ENCODE measurements at places on chromosomes 12 and 14.

DNA sequence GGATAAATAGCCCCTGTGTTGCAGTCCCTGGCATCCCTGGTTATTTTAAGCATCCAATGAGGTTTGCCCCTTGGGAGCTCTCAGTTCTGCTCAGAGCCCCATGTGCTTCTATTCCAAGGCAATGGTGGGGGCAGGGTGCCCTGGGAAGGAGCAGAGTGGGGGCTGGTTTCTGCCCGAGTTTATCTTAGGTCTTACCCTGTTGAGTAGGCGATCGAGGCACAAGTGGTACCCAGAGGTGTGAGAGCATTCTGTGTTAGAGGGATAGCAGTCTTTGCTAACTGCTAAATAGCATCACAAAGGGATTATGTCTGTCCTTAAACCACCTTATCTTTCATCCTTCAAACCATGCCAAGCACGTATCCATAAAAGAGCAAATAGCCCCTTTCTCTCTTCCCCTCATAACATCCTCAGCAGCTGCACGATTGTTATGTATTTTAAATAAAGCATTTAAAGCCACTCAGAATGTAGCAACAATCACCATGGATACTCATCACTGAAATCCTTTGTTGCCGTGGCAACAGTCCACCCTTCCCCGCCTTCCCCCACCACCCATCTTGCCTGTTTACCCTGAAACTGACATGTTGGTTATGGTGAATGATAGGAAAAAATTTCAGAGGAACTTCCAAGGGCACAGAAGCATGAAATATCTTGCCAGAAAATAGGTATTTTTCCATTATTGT is 139.3 kb downstream of the PTPN11 start:
- H3K4me1 ChIP-seq = no peaks in the 10 kb centered on the region
- no peak overlapping the region for H3K4me3 ChIP-seq
- no peak for DNase-seq
- peaks cover 26% of the 10 kb centered on the region for H3K27me3 ChIP-seq
- H3K27ac ChIP-seq = no peak overlapping the region

DNA sequence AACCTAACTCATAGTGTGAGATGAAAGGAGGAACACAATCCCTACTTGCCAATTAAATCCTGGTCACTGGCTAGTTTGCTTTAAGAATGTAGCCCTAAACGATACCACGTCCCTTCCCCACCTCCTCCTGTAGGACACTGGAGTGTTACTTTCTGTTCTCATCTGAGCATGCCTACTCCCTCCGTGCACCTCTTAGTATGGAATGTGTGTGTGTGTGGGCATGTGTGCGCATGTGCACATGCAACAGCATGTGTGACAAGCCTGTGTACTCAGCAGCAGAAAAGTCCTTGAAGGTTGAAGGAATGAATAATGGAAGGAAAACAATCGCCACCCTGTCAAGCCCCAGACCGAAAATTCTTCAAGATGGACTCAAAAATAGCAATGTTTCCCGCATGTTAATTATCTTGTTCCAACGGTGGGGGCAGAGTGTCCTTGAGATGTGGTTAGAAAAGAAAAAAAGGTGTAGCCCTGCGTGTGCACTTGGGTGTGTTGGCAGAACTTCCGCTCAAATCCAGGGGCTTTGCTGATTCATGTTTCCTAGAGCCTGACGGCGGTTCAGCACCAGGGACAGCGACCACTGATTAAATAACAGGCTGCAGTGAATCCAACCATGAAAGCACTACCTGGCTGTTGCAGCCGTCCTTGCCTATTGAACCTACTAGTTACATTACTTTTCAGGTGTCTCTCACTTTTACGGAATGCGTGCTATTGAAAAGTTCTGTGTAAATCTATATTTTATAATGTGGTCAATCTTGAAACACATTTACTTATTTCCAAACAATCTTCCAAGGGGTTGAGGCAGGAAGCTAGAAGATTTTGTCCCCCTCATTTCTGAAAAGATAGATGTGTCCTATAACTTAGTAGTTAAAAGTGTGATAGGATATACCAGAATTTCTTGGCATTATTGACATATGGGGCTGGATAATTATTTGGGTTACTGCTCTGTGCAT is 79.8 kb downstream of the SRRM4 start:
- H3K36me3 ChIP-seq = no peaks in the 10 kb centered on the region
- no peak for DNase-seq
- H3K4me1 ChIP-seq = no peaks in the 10 kb centered on the region
- H3K4me3 ChIP-seq = no peak overlapping the region

GRCh38 chr14:101199028-101199770 is 295.7 kb upstream of the RTL1 start:
- no peak for DNase-seq
- H3K4me3 ChIP-seq = no peak overlapping the region
- peaks cover 3% of the 10 kb centered on the region for H3K4me1 ChIP-seq
- H3K27me3 ChIP-seq = peaks cover 5% of the 10 kb centered on the region
- no peak overlapping the region for H3K27ac ChIP-seq

GRCh38 chr12:82479511-82479910 is 121.2 kb downstream of the METTL25 start:
- H3K27ac ChIP-seq = no peak overlapping the region
- H3K4me3 ChIP-seq = no peak overlapping the region
- H3K36me3 ChIP-seq = peaks cover 10% of the 10 kb centered on the region
- H3K27me3 ChIP-seq = no peaks in the 10 kb centered on the region
- no peaks in the 10 kb centered on the region for H3K4me1 ChIP-seq

- DNase-seq = no peak
- no peak overlapping the region for H3K4me3 ChIP-seq
- no peaks in the 10 kb centered on the region for H3K27me3 ChIP-seq
- H3K4me1 ChIP-seq = peaks cover 7% of the 10 kb centered on the region
- no peak overlapping the region for H3K27ac ChIP-seq
These were observed 249.0 kb downstream of the DPF3 start for GRCh38 chr14:72644758-72645489.

DNA sequence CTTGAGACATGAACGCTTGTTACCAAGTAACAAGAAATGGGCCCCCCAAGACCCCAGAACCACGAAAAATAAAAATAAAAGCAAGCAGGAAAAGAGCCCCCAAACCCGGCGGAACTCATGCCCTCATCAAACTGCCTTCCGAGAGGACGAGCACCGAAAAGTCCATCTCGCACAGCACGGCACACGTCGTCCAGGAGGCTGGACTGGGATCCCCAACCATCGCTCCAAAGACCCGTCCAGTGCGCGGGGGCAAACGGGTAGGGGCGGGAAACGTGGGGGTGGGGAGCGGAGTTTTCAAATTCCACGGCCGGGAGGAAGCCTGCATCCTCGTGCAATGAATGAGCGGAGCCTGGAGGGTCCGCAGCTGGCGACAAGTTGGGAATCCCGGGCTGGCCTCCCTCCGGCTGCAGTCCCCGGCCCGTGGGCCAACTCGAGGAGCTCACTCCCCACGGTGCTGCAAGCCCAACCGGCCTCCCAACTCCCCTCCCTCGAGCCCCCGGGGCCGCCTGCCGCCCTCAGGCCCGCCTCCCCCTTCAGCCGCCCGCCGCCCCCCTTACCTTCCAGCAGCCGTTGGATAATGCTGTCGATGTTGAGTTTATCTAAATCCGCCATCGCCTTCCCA is 484 bp downstream of the PPP1CC start:
- no peaks in the 10 kb centered on the region for H3K27me3 ChIP-seq
- DNase-seq = no peak
- peaks cover 18% of the 10 kb centered on the region for H3K36me3 ChIP-seq
- H3K4me3 ChIP-seq = peak overlapping the region; percentile 92
- peaks cover 51% of the 10 kb centered on the region for H3K4me1 ChIP-seq

DNA sequence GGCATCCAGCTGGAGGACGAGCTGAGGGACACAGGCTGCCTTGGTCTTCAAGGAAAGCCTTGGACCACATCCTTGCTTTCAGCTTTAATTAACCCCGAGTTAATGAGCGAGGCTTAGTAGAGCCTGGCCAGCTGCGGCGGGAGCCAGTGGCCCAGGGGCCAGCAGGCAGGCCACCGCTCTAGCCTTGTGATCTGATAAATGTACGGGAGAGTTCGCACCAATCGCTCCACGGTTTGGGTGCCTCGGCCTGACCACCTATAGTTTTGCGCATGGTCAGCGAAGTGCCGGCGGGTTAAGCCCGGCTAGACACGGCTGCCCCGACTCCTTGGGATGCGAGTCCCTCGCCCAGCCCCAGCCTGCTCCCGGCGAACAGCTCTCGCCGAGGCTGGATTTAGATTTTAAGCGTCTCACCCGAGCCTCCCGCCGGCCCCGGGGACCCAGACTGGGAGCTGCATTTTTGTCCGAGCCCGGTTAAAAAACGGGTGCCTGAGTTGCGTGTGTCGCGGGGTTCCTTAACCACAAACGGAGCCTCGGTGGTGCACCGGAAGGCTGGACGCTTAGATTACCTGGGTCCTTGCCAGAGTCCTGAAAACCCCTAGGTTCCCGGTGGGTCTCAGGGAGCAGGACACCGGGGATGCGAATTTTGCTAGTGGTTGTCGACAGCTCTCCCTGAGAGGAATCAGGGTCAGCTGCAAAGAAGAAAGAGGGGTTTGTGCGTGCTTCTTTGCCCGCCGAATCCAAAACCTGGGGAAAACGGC is 2.9 kb upstream of the HOXC12 start:
- H3K4me1 ChIP-seq = peaks cover 10% of the 10 kb centered on the region
- no peak for DNase-seq
- peaks cover 74% of the 10 kb centered on the region for H3K27me3 ChIP-seq
- peak overlapping the region; percentile 76 for H3K27ac ChIP-seq

- H3K36me3 ChIP-seq = no peaks in the 10 kb centered on the region
- H3K4me1 ChIP-seq = peaks cover 74% of the 10 kb centered on the region
These were observed 52.7 kb downstream of the SPPL3 start for GRCh38 chr12:120851444-120851843.

DNA sequence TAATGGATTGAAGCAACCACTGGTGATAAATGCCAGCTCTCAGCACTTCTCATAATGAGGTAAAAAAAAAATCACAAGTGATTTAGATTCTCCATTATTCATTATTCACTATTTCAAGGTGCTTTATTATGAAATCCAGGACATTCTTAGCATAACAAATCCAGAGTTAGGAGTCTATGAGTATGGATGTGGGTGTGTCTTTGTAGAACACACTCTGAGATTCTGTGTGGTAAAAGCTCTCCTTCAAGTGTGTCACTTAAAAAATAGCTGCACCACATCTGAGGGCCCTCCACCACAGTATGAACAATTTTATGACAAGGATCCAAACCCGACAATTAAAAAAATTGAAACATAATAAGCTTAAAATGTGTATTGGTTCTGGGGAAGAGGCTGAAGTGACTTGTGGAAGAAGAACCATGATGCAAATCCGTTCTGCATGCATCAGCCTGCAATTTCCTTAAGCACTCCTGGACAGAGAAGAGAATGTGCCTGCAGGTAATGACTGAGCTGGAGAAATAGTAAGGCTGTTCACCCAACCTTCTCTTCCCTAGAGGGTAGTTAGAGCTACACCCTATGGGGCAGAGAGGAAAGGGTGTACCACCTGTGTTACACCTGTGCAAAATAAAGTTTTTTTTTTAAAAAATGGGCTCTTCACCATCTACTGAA is 488.5 kb upstream of the MGAT4C start:
- no peak for DNase-seq
- no peaks in the 10 kb centered on the region for H3K27me3 ChIP-seq
- no peak overlapping the region for H3K27ac ChIP-seq
- no peak overlapping the region for H3K4me3 ChIP-seq
- H3K36me3 ChIP-seq = no peaks in the 10 kb centered on the region

DNA sequence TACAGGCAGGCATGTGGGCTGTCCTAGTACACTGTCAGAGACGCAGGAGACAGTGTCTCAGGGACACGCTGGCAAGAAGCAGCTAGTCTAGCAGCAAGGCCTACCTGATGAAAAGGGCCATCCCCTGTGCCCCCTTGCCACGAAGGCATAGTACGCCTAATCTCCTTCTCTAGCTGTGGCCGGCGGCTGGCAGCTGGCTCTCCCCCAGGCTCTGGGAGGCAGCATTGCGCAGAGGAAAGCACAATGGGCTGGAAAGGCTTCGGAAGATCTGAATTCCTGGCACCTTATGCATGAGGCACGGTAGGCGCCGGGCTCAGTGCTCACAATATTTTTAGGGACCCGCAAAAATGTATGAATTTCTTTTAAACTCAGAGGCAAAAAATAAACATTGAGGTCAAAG is 16.0 kb upstream of the PLEKHH1 start:
- peaks cover 8% of the 10 kb centered on the region for H3K27me3 ChIP-seq
- H3K36me3 ChIP-seq = no peaks in the 10 kb centered on the region
- no peak overlapping the region for H3K27ac ChIP-seq
- DNase-seq = no peak

DNA sequence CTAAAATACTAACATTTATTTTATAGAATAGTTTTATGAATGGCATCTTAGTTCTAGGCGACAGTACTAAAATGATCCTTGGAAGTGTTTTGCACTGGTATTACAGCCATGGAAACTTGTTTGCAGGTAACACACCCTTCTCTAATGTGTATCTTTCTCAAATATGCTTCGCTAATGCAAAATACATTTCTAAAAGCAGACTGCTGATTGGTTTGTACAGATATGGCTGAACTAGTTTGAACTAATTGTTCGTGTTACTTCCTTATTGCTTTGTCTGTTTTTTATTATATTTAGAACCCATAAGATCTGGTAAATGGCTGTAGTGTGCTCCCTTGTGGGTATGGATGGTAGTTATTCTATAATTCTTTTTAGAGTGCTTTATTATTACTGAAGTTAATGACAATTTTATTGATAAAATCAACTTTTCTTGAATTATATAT is 53.0 kb downstream of the ATF7IP start:
- H3K27ac ChIP-seq = no peak overlapping the region
- H3K4me1 ChIP-seq = peaks cover 18% of the 10 kb centered on the region
- H3K36me3 ChIP-seq = peaks cover 48% of the 10 kb centered on the region
- H3K4me3 ChIP-seq = no peak overlapping the region
- DNase-seq = no peak

DNA sequence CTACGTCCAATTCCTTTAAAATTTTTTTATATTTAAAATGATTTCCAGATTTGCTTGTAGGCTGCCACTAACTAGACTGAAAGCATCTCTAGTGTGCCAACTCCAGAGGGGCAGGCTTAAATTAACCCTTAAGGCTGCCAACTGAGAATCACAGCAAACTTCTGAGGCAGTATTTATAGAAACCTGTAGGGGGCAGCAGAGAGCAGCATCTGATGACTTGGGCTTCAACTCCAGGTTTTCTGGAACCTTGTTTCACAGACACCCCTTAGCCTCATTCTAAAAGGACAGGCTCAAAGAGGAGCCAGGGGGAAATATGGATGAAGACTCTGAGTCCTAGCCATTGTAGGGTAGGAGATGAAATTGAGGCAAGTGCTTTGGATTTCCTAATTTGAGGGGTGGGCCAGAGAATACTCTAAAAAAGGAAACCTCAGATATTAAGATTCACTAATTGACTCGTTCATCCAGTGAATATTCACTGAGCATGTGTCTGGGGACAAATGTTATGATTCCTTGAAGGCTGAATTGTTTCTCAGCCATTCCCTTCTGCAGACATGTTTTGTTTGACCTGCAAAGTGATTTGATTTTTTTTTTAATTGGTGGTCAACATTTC is 63.3 kb upstream of the HSPB8 start:
- H3K4me1 ChIP-seq = no peaks in the 10 kb centered on the region
- H3K27ac ChIP-seq = no peak overlapping the region
- no peak overlapping the region for H3K4me3 ChIP-seq
- H3K36me3 ChIP-seq = no peaks in the 10 kb centered on the region
- H3K27me3 ChIP-seq = peaks cover 9% of the 10 kb centered on the region

- H3K4me1 ChIP-seq = no peaks in the 10 kb centered on the region
- no peaks in the 10 kb centered on the region for H3K36me3 ChIP-seq
- H3K27me3 ChIP-seq = no peaks in the 10 kb centered on the region
- H3K27ac ChIP-seq = no peak overlapping the region
These were observed 85.1 kb upstream of the NAV3 start for GRCh38 chr12:77745624-77746023.

Measured in stimulated activated naive B cell treated with anti-CD40 and anti-IgM and Interleukin-4, amounts not matched to agents 10 μg/mL and 1 μg/mL and 100 μg/mL, for 72 hours (primary cell).